ENCODE measurements at places on chromosomes 4 and X. TPM values are rescaled to one million over a fixed set of nuclear protein-coding genes. Genes with fewer than 3 reads are reported as not detected.

Gene XPNPEP2
- total RNA-seq: 1.2 TPM

Gene RTL9
- 0.13 TPM for total RNA-seq

Gene TCEAL6
- total RNA-seq: not detected

Gene TMEM271
- not detected for total RNA-seq

Gene MAGED4B
- total RNA-seq: 31.4 TPM

Gene F9
- not detected for total RNA-seq

Gene NR0B1
- 0.07 TPM for total RNA-seq

Gene C4orf50
- total RNA-seq: not detected

Gene FAM114A1
- total RNA-seq: 431 TPM

Gene GAB1
- 11.5 TPM for total RNA-seq

Gene PUDP
- total RNA-seq: 5.9 TPM

Gene ENAM
- 0.13 TPM for total RNA-seq

Gene XIAP
- 52.7 TPM for total RNA-seq

Gene CLDN34
- total RNA-seq: not detected

Gene MAGEA1
- not detected for total RNA-seq

Gene BRS3
- not detected for total RNA-seq

Gene VGLL1
- total RNA-seq: not detected

Gene DMRTC1
- not detected for total RNA-seq

Gene SPANXA1
- not detected for total RNA-seq

Gene EPHA5
- 3.9 TPM for total RNA-seq

Gene CHRDL1
- total RNA-seq: 0.03 TPM

Gene RBM3
- total RNA-seq: 60.7 TPM

Gene HTN1
- not detected for total RNA-seq

Gene HDX
- total RNA-seq: 5.2 TPM

Gene SMC1A
- total RNA-seq: 10.1 TPM

Gene LPAR4
- 0.33 TPM for total RNA-seq

Gene SUPT20HL2
- total RNA-seq: not detected

Gene GPR143
- not detected for total RNA-seq

Gene PLXNB3
- total RNA-seq: 15.2 TPM

Gene RWDD4
- 18.1 TPM for total RNA-seq

Gene HSD17B13
- 0.13 TPM for total RNA-seq

Gene CT45A5
- total RNA-seq: not detected

Gene MID1
- 23.0 TPM for total RNA-seq

Gene CSN1S1
- not detected for total RNA-seq

Gene PLA2G12A
- total RNA-seq: 28.8 TPM

Gene KCND1
- total RNA-seq: 2.8 TPM
